ENCODE measurements at places on chromosomes 5 and 9. TPM values are rescaled to one million over a fixed set of nuclear protein-coding genes. Genes with fewer than 3 reads are reported as not detected.

Gene TRMT10B
- 7.3 TPM for total RNA-seq

Gene ADAMTS13
- total RNA-seq, result 0.76 TPM

Gene OR1J2
- total RNA-seq, result not detected

Gene DNAH5
- total RNA-seq, result 1.3 TPM

Gene SLC25A48
- total RNA-seq, result 0.20 TPM

Gene ZDHHC11
- 14.5 TPM for total RNA-seq

Gene DMGDH
- total RNA-seq, result not detected

Gene RFX3
- total RNA-seq, result 0.98 TPM

Gene OR1Q1
- total RNA-seq, result not detected

Data from A549 treated with CORT108297 at 1 μM for 4 hours (cell line).